Esophagus squamous epithelium (tissue), 5 donors: ENCODE measurements at places on chromosomes 16 and 17.

DNA sequence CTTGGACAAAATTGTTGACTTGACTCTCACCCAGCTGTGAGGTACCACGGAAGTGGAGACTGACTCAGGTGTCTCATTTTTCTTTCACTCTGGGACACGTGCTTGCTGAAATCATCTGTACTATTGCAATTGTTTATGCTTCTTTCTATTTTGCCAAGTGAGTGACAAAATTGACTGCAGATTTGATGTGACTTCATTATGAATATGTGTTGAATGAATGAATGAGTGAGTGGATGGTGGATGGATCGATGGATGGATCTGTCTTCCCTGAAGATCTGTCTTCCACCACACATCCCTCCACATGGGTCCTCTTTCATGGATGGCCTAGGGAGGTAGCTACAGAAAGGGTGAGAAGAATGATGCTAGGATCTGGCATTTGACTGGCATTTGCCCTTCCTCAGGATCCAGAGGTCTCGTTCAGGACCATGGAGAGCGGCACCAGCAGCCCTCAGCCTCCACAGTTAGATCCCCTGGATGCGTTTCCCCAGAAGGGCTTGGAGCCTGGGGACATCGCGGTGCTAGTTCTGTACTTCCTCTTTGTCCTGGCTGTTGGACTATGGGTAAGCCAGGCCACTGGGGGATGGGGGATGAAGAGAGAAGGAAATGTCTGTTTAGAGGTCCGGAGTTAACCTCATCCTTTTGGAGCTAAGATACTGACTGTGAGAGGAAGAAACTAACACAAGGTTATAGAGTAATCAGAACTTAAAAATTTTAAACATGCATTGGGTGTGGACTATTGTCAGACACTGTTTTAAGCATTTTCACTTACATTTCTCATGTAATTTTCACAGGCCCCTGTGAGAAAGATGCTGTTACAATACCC is 12.7 kb downstream of the SLC5A11 start:
- no peak for DNase-seq

DNA sequence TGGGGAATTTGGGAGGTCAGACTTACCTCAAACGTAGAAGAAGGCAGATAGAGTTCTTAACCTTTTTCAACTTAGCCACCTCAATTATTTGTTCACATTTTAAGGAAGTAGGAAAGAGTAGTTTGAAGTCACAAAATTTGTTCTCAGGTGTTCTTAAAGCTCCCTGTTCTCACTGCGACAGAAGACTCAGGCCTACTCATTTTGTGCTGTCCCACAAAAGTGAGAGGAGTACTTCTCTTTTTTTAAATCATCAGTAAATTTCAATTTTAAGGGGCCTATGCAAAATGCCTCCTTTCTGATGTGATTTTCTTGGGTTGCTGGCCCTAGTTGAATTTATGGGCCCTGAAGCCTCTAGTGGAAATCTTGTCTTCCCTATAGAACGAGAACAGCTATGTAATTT is 133.4 kb downstream of the MAP2K6 start:
- DNase-seq = no peak

DNA sequence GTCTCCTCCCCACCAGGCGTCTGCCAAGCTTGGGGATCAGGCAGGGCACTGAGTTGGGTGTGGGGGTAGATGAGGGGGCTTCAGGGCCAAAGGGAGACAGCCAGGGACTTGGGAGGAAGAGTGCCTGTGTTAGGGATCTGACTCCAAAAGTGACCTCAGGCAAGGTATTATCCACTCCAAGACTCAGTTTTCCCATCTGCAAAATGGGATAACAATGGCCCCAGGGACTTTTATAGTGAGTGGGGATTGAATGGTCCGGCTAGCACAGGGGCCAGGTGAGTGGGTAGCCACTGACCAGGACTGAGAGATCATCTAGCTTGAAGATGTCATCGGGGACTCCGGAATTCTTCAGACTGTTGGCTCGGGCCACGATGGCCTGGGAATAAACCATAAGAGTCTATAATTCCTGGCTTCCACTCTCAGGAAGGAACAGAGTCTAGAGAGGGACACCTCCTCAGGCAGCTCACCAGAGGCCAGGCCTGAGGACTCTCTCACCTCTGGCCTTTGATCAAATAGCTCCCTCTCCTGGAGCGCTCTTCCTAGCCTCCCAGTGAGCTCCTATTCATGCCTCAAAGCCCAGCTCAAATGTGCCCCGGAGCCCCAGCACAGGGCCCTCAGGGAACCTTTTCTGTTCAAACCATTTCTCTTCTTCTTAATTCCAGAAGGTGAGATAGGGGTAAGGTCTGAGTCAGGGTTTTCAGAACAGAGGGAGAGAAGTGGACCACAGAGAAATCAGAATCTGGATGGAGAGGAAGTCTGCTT is 3.5 kb downstream of the FLII start:
- DNase-seq = no peak

DNA sequence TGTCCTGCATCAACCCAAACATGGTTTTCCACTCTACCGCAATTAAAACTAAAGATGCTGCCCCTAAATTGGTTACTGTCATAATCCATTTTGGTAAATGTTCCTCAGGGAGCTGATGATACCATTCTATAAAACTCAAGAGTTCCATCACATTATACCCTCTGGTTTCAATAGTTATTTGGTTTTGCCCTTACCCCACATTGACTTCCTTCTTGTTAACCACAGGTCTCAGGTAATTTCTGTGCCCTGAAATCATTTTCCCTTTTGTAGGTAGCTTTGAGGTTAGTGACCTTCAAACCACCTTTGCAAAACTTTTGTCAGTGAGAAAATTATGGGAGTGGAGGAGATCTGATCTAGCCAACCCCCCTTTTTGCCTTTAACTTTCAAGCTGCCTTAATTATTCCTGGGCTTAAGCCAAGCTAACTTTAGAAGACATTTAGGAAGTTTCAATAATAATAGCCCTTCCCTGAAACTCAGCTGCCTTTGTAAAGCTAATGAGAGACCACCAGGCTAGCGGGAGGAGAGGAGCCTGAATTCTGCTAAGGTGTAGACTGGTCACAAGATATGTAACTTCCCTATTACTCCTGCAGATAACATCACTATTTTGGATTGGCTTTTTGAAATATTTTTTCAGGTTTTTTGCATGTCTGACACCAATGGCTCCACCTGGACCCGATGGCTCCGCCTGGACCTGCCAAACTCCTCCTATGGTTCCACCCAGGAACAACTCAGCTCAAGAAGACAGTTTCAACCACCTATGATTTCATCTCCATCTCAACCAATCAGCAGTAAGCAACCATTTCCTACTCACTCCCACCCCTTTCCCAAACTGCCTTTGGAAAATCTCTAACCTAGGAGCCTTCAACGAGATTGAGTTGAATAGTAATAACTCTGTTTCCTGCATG is 224.9 kb downstream of the HS3ST3B1 start:
- DNase-seq = no peak

GRCh38 chr16:29319726-29320125 is 86.8 kb downstream of the NPIPB11 start:
- DNase-seq = no peak

DNA sequence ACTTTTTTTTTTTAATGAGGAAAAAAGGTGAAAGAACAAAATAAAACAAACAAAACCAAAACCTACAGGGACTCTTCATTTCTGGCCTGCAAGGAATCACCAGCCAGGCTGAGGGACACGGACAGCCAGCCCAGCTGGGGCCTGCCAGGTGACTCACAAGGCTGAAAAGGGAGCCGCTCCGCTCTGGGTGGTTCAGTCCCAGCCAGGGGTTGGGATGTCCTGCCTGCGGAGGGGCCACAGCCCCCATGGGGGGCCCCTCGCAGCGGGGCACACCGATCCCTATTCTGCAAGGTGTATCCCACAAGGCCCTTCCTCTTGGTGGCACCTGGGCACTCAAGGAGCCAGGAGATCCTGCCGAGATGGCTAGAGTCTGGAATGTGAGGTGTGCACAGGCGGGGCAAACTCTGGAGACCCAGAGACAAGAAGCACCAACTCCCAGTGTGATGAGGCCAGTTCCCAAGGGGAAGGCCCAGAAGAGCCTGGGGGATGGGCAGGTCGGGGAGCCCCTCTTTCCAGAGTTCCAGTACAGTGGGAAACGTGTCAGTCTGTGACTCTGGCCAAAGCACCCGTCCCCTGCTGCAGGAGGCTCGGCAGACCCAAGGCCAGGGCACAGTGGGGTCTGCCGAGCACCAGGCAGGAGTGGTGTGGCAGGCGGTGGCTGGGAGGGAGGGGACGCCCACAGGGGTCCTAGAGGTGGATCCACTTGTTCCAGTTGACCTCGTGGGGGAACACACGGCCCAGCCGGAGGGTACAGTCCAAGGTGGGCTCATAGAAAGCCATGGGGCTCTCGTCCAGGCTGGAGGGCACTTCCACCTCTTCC is 58.9 kb downstream of the IL21R start:
- DNase-seq = no peak

DNA sequence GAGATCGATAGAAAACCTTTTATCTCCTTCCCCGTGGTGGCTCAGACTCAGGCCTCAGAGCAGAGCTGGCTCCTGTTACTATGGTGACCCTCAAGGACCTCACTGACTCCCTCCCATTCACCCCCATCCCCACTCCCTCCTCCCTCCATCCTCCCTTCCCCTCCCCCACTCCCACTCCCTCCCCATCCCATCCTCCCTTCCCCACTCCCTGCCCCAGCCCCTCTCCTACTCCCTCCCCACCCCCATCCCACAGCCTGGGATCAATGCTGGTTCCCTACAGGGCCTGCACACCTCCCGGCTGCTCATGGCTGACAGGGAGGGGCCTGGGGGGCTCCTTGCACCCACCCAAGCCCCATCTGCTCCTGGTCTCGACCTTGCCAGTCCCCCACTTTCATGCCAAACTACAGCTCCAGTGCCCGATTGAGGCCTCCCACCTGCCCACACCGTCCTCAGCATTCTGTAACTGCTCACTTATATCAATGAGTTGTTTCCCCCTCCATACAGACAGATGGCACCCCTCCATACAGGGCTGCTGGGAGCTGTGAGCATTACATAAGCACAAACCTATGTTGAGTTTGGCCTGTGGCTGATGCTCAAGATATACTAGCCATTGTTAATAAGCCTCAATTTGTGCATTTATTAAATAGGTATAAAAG is 11.6 kb upstream of the RAI1 start:
- DNase-seq = no peak

- no peak for DNase-seq
These were observed 3.9 kb downstream of the ABCC3 start for GRCh38 chr17:50638606-50638965.

GRCh38 chr16:9192746-9193145 is 101.3 kb downstream of the HAPSTR1 start:
- DNase-seq = no peak

DNA sequence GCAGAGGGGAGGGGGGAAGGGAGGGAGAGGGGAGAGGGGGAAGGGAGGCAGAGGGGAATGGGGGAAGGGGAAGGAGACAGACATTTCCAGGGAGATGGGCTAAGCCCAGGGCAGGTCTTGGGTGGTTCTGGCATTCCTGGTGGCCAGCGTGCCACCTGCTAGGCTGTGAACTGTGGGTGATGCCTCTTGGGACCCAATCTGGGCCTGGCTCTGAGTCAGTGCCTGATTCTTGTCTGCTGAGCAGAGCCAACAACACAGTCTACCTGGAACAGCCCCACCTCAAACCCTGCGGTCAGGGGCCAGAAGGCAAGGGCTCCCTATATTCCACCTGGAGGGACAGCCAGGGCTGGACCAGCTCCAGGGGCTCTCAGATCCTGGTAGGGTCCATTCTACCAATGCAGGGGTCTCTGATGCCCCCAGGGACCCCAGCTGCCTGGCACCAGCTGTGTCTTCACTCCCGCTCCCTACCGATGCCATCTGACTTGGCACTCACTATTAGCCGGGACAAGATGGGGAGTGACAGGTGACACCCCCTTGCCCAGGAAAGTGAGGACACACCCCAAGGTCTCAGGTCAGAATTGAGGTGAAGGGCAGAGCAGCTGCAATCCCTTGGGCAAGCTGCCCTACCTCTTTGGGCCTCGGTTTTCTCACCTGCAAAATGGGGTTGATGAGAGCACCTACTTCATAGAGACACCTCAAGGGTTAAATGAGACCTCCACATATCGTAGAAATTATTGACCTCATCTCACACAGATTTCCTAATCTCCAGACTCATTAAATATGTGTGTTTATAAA is 87.2 kb downstream of the LITAF start:
- DNase-seq = no peak

DNA sequence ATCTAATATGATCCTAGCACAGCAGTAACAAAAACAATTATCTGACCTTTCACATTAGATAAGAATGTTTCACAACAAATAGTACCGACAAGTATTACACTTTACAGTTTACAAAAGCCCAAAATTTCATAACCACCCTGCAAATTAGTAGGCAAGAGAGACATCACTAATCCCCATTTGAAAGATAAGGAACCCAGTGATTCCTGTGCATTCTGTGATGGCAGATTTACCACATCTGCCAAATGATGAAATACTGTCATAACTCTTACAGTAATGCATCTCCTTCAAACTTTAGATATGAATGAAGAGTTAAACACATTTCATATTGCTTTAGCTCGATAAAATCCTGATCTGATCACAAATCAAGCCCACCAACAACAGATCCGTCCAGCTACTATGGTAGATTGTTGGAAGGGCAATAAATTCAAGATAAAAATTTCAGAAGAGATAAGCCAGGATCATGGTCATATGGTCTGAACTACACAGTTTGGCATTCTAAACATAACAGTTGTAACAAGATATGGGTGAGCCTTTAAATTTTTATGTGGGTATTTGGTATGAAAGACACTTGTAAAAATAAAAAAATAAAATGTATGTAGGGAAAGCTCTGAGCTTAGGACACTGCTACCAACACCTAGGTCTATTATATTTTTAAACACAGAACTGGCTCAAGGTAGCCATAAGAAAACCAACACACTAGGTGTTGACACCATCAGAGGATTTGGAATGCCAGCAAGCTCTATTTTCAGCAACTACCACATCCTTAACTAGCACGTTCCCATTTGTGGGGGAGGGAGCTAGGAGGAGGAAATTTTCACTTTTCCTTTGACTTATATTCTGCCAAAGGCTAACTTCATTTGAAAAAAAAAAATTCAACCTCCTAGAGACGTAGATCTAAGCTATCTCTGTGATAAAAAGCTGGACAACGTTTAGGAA is 9.3 kb downstream of the YWHAE start:
- no peak for DNase-seq
